ENCODE measurements at places on chromosomes 16 and 17. TPM values are rescaled to one million over a fixed set of nuclear protein-coding genes. Genes with fewer than 3 reads are reported as not detected.

Gene NDUFAF8
- 34.9 TPM for total RNA-seq

Gene SNAI3
- total RNA-seq = 9.2 TPM

GRCh38 chr17:72639711-72640110, 452.8 kb downstream of the SLC39A11 start:
- peaks cover 7% of the 10 kb centered on the region for H3K4me1 ChIP-seq
- no peak overlapping the region for H3K4me3 ChIP-seq
- DNase-seq = no peak
- H3K36me3 ChIP-seq = no peaks in the 10 kb centered on the region
- H3K27me3 ChIP-seq = no peaks in the 10 kb centered on the region
- no peak overlapping the region for H3K27ac ChIP-seq

Gene KCNH6
- not detected for total RNA-seq

Gene NEUROD2
- not detected for total RNA-seq

Gene ZFP3
- 3.8 TPM for total RNA-seq

DNA sequence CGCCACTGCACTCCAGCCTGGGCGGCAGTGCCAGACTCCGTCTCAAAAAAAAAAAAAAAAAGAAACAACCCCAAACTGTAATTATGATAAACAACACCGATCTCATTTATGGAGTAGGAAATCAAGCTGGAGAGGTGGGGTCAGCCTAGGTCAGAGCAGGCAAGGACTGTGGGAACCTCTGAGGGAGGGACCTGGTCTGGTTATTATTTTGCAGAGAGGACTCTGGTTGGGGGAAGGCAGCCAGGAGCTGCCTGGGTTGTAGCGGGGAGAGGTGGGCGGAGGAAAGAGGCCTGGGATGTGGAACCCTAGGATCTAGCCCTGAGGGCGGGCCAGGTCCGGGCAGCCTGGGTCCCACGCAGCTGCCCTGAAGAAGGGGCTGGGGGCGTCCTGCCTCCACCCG, 10.9 kb upstream of the HS3ST6 start:
- peaks cover 11% of the 10 kb centered on the region for H3K4me1 ChIP-seq
- peak overlapping the region; percentile 31 for H3K4me3 ChIP-seq
- no peaks in the 10 kb centered on the region for H3K36me3 ChIP-seq
- H3K27ac ChIP-seq = no peak overlapping the region
- DNase-seq = no peak

DNA sequence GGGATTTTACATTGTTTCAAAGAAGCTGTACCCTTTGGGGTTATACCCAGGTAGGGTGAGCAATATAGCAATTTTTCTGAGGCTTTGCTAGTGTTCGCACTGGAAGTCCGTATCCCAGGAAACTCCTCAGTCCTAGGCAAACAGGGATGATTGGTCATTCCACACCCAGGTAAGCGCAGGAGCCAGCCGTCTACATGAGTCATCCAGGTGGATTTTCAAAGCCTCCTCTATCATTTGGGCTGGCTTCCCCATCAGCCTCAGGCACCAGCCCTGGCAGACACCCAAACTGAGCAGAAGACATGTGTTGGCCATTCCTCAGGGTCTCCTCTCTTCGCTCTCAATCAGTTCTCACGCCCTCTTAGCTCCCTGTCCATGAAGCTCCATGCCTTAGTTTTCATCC, 135.6 kb downstream of the AIPL1 start:
- no peak for DNase-seq
- H3K36me3 ChIP-seq = no peaks in the 10 kb centered on the region
- H3K4me1 ChIP-seq = no peaks in the 10 kb centered on the region
- H3K27ac ChIP-seq = no peak overlapping the region

GRCh38 chr16:19446886-19447285, 29.2 kb downstream of the TMC5 start:
- no peak for DNase-seq
- H3K4me3 ChIP-seq = no peak overlapping the region
- H3K36me3 ChIP-seq = no peaks in the 10 kb centered on the region
- H3K4me1 ChIP-seq = no peaks in the 10 kb centered on the region
- H3K27ac ChIP-seq = no peak overlapping the region

Gene DYNLL2
- 36.1 TPM for total RNA-seq

DNA sequence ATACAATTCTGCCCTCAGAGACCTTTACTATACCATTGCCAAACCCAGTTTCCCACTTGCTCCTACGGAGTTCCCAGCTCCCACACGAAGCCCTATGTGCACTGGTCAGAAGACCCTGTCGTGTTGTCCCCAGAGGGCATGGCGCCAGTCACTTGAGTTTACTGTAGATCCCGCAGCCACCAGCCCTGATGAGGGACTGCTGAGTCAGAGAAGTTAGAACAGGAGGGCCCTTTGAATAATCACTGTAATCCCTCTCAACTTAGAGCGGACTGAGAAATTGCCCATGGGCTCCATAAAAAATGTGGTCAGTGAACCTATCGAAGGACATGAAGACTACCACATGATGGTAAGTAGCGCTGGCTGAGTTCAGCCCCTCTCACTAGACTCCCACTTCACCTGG, 9.2 kb downstream of the UBFD1 start:
- peaks cover 4% of the 10 kb centered on the region for H3K4me1 ChIP-seq
- H3K4me3 ChIP-seq = no peak overlapping the region
- no peak for DNase-seq

Gene CES4A
- total RNA-seq = 8.8 TPM

GRCh38 chr16:51949282-51949681, 597.7 kb downstream of the TOX3 start:
- H3K4me3 ChIP-seq = no peak overlapping the region
- H3K4me1 ChIP-seq = no peaks in the 10 kb centered on the region
- no peak for DNase-seq
- no peaks in the 10 kb centered on the region for H3K27me3 ChIP-seq

- H3K27ac ChIP-seq = no peak overlapping the region
- DNase-seq = no peak
- H3K4me3 ChIP-seq = no peak overlapping the region
- peaks cover 13% of the 10 kb centered on the region for H3K4me1 ChIP-seq
Observed at GRCh38 chr17:70173681-70174080, 4.3 kb downstream of the KCNJ2 start.

DNA sequence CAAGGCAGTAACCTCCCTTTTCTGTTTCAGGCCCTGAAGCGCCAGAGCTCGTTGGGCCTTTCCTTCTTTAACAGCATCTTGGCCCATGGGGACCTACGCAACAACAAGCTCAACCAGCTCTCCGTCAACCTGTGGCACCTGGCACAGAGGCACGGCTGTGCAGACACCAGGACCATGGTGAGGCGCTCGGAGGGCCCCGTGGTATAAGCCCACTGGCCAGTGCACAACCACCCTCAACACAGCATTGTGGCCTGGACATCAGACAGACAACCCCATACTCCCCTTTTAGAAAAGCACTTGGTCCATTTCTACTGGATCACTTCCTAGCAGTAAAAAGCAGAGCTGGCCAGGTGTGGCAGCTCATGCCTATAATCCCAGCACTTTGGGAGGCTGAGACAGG, 18.6 kb downstream of the KNOP1 start:
- DNase-seq = no peak
- no peaks in the 10 kb centered on the region for H3K27me3 ChIP-seq
- no peak overlapping the region for H3K27ac ChIP-seq
- peaks cover 34% of the 10 kb centered on the region for H3K4me1 ChIP-seq

DNA sequence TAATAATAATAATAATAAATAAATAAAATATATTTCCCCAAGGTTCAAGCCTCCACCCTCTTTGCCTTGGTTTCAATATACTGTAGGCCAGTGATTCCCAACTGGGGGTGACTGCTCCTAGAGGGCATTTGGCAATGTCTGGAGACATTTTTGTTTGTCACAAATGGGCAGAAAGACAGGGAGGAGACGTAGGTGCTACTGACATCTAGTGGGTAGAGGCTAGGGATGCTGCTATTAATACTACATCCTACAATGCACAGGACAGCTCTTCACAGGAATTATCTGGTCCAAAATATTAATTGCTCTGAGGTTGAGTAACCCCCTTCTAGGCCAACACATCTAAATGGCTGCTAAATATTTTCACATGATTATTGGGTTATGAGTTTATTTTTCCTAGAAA, 12.8 kb upstream of the PRR14 start:
- no peak overlapping the region for H3K4me3 ChIP-seq
- DNase-seq = no peak
- peaks cover 17% of the 10 kb centered on the region for H3K4me1 ChIP-seq
- H3K27me3 ChIP-seq = no peaks in the 10 kb centered on the region

- H3K36me3 ChIP-seq = peaks cover 2% of the 10 kb centered on the region
- peaks cover 27% of the 10 kb centered on the region for H3K4me1 ChIP-seq
- DNase-seq = no peak
- H3K27ac ChIP-seq = no peak overlapping the region
- peak overlapping the region; percentile 16 for H3K4me3 ChIP-seq
Observed at GRCh38 chr16:4372578-4373355, 1.1 kb downstream of the VASN start.

Gene PRR35
- 0.20 TPM for total RNA-seq

- no peaks in the 10 kb centered on the region for H3K4me1 ChIP-seq
- H3K27ac ChIP-seq = no peak overlapping the region
- no peak for DNase-seq
- H3K27me3 ChIP-seq = no peaks in the 10 kb centered on the region
- H3K36me3 ChIP-seq = no peaks in the 10 kb centered on the region
Observed at GRCh38 chr17:33016920-33017319, 25.3 kb downstream of the SPACA3 start.

- H3K4me3 ChIP-seq = no peak overlapping the region
- H3K36me3 ChIP-seq = peaks cover 45% of the 10 kb centered on the region
- no peak for DNase-seq
- H3K4me1 ChIP-seq = no peaks in the 10 kb centered on the region
- no peak overlapping the region for H3K27ac ChIP-seq
Observed at GRCh38 chr16:25140459-25140858, 28.9 kb downstream of the LCMT1 start.

GRCh38 chr16:69084289-69084688, 21.2 kb upstream of the HAS3 start:
- H3K4me1 ChIP-seq = no peaks in the 10 kb centered on the region
- H3K27ac ChIP-seq = no peak overlapping the region
- peaks cover 5% of the 10 kb centered on the region for H3K36me3 ChIP-seq
- no peak for DNase-seq
- no peaks in the 10 kb centered on the region for H3K27me3 ChIP-seq

GRCh38 chr16:11181899-11182279, 74.1 kb downstream of the SOCS1 start:
- H3K27ac ChIP-seq = no peak overlapping the region
- no peaks in the 10 kb centered on the region for H3K27me3 ChIP-seq
- peak; percentile 20 for DNase-seq
- peaks cover 4% of the 10 kb centered on the region for H3K36me3 ChIP-seq
- H3K4me1 ChIP-seq = peaks cover 34% of the 10 kb centered on the region

DNA sequence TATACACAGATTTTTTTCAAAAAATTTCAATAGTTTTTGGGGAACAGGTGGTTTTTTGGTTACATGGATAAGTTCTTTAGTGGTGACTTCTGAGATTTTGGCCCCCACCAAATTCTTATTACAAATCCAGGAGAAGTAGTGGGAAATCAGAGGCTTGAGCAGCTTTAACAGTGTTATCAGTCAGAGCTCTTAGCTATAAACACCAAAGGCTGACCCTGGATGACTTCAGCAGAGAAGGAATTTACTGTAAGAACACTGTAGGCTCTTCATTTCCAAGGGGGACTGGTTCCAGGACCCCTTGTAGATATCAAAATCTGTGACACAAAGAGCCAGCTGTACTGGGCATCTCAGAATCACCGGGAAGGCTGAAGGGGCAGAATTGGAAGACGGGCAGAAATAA, 17.8 kb downstream of the MPHOSPH6 start:
- no peaks in the 10 kb centered on the region for H3K27me3 ChIP-seq
- no peaks in the 10 kb centered on the region for H3K4me1 ChIP-seq
- H3K36me3 ChIP-seq = peaks cover 19% of the 10 kb centered on the region
- no peak overlapping the region for H3K27ac ChIP-seq
- H3K4me3 ChIP-seq = no peak overlapping the region

DNA sequence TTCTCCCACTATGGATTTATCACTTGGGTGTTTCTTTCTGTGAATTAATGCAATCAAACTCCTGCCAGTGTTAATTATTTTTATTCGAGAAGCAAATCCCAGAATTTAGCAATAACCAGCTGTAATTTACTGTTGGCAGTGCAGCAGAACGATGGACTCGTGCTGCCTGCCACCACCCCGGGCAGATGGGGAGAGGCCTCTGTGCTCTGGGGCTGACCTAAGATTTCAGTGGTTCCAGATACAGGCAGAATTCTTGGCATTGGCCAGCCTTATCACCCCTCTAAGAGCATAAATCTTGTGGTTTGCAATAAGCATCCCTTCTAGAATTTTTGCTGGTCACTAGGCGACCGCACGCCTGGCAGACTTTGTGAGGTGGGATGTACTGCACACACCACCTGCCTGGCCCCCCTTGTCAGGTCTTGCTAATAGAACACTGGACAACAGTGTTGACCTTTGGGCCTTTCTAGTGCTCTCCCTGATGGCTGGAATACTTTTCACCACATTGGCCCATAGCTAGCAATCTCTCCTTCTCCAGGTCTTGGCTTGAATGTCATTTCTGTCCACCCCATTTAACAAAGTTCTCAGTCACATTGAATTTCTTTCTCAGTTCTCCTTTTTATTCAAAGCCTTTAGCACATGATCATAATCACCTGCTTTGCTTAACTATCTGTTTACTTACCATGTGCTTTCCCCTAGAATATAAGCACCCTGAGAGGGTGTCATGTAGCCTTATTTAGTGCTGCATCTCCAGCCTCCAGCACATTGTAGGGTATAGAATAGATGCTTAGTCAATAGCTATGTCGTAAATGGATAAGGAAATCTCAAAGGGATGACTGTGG, 122.1 kb upstream of the DYNLRB2 start:
- H3K27ac ChIP-seq = no peak overlapping the region
- H3K36me3 ChIP-seq = no peaks in the 10 kb centered on the region
- H3K4me3 ChIP-seq = no peak overlapping the region
- H3K4me1 ChIP-seq = no peaks in the 10 kb centered on the region
- no peak for DNase-seq
- H3K27me3 ChIP-seq = no peaks in the 10 kb centered on the region

DNA sequence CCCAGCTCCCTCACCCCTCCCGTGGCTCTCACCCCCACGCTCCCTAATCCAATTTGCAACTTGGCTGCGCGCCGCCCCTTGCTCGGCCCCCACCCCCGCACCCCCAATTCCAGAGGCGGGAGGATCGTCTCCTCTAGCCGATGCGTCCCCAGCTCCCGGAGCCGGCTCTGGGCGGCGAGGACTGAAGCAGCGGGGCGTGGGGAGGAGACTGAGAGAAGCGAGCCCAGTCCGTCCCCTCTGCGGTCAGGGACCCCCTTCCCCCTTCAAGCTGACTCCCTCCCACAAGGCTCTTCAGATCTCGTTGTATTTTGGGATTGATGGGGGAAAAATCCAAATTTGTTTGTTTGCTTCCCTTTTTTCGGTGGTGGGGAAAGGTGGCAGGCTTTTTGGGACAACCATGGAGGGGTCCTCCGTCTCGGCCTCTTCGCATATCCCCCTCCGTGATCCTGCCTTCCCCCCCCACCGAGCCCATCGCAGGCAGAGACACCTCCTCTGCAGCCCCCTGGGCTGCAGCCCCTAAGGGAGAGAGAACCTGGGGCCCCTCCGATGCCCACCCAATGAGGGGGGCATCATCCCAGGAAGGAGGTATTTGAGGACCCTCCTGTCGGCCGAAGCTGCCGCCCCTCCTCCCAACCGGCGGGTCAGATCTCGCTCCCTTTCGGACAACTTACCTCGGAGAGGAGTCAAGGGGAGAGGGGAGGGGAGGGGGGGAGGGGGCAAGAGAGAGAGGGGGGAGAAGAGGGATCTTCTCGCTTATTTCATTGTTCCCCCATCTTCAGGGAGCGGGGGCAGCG, 466 bp downstream of the NEUROD2 start:
- peaks cover 47% of the 10 kb centered on the region for H3K27me3 ChIP-seq
- H3K4me3 ChIP-seq = no peak overlapping the region
- no peak overlapping the region for H3K27ac ChIP-seq
- no peak for DNase-seq
- no peaks in the 10 kb centered on the region for H3K36me3 ChIP-seq

- peaks cover 63% of the 10 kb centered on the region for H3K36me3 ChIP-seq
- DNase-seq = no peak
- H3K4me3 ChIP-seq = no peak overlapping the region
- H3K27me3 ChIP-seq = no peaks in the 10 kb centered on the region
- no peak overlapping the region for H3K27ac ChIP-seq
Observed at GRCh38 chr16:31268033-31268365, 8.2 kb downstream of the ITGAM start.
